ENCODE measurements at places on chromosomes 2 and 18.
A peak's percentile ranks its signal among the peaks of the same experiment; 100 is the strongest.

- DNase-seq: peak; percentile 91
Observed at GRCh38 chr18:3584897-3585460, 135.0 kb downstream of the TGIF1 start.

DNA sequence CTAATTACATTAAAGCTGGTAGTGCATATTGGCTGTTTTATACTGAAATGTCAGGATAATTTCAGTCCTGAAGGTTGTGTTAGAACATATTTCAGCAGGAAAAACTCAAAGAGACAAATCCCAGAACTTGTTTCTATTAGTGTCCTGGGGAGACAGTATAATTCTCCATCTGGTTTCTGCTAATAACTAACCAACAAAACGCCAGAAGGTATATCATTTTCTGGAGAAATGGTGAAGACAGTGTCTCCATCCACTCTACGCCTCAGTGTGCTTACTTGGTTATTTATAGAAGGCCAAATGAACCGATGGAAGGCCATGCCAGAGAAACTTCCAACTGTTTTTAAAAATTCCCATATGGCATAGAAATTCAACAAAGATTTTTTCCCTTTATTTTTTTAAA, 41.6 kb downstream of the GCA start:
- no peak for DNase-seq

DNA sequence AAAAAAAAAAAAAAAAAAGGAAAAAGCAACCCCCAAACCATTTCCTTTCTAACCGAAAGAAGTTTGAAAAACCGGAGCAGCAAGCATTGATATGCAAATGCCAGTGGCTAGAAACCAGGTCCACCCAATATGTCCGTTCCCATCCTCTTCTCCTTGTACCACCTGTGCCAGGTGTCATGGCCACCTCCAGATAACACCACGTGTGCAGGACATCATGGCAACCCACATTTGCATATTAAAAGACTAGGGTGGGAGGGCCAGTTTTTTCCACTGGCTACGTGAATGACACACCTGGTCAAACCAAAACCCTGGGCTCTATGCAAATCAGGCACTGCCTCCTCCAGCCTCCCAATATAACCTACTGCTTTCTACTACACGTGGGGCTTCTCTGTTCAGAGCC, 303.3 kb upstream of the GULP1 start:
- DNase-seq: no peak

GRCh38 chr18:45165176-45165713, 450.0 kb upstream of the SLC14A2 start:
- DNase-seq: no peak

- no peak for DNase-seq
Observed at GRCh38 chr2:160583146-160583535, 89.5 kb upstream of the RBMS1 start.

DNA sequence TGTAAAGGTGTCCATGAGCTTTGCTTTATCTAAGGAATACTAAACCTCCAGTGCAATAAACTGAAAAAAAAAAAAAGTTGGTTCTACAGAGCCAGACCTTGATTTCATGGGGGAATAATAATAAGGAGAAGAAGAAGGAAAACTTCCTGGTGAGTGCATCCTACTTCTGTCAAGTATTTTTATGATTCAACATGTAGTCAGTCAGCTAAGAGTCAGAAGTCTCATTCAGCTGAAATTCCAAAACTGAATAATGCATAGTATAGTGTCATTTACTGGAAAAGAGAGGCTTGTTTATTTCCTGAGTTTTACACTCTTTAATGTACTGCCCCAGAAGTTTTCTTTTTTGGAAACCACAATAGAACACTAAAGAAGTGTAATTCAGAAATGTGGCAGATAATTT, 77.8 kb upstream of the TACR1 start:
- DNase-seq: no peak

GRCh38 chr2:98656800-98657199, 48.4 kb downstream of the UNC50 start:
- no peak for DNase-seq

DNA sequence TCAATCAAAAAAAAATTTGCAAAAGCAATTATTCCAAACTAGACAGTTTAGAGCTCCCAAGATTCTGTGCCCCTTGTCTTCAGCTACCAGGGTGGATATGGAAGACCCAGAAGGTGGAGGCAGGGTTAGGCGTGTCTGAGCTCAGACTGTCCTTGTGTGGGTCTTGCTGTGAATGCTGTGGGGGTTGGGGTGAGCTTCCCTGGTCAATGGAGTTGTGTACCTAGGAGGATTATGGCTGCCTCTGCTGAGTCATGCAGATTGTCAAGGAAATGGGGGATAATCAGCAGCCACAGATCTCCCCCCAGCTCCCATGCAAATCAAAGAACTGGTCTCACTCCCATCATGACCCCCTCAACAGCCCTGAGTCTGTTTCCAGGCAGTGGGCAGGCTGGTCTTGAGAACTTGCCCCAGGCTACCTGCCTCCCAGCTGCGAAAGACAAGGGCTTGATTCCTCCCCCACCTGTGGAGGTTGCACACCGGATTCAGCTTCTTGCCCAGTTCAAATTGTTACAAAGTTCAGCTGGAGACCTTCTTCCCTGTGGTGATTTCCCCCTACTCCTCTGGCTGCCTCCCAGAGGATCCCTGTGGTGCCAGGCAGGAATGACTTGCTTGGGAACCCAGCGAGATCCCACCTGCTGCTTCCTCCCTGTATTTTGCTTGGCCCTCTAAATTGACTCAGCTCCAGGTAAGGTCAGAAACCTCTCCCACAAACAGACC, 77.0 kb downstream of the RAD51AP2 start:
- DNase-seq: no peak
